ENCODE measurements at places on chromosomes 13 and 19.

DNA sequence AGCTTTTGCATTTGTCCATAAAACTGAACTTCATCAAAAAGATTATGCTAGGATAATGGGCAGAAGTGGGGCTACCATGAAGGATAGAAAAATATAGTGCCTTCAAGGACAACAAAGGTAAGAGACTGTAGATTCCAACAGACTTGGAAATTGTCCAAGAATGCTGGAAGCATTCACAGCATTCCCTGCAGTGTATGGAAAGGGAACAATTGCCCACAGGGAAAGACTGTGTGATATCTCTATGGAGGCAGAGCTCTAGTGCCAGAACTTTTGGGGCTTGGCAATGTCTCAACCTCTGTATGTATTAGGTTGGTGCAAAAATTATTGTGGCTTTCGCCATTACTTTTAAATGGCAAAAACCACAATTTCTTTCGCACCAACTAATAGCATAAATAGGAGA lies 1598.8 kb upstream of the MIR17HG start:
- DNase-seq = no peak

DNA sequence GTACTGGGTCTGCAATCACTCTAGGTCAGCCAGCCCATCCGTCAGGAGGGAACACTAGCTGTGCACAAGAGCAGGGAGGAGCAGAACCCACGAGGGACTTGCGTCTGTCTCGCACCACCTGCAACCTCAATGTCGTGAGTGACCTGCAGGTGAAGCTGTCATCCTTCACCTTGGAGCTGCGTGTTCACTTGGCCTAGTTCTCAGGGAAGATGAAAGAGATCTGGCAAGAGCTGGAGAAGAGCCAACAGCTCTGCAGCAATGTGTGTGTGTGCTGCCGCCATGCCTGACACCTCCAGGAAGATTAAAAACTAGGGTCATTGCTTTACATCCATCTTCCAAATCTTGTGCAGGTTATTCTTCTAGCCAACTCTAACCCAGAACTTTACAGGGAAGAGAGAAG lies 117.6 kb upstream of the MRI1 start:
- no peak for DNase-seq

DNA sequence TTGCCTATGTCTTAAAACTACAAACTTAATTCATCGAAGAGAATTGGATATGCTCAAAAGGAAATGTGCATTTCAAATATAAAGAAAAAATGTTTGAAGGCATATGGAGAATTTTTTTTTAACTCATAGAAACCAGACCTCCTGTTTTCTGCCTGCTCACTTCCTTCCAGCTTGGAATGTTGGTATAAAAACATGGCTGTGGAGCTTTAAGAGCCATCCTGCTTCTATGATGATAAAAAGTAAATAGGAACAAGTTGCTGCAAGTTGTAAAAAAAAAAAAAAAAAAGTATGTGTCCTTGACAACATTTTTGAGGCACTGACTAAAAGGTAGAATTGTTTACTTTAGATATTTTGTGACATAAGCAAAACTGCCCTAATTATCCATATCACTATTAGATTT lies 1230.7 kb downstream of the PCDH9 start:
- no peak for DNase-seq

GRCh38 chr13:113145911-113146598 lies 12.4 kb upstream of the PROZ start:
- no peak for DNase-seq

GRCh38 chr13:33312150-33312860 lies 26.8 kb upstream of the STARD13 start:
- no peak for DNase-seq

DNA sequence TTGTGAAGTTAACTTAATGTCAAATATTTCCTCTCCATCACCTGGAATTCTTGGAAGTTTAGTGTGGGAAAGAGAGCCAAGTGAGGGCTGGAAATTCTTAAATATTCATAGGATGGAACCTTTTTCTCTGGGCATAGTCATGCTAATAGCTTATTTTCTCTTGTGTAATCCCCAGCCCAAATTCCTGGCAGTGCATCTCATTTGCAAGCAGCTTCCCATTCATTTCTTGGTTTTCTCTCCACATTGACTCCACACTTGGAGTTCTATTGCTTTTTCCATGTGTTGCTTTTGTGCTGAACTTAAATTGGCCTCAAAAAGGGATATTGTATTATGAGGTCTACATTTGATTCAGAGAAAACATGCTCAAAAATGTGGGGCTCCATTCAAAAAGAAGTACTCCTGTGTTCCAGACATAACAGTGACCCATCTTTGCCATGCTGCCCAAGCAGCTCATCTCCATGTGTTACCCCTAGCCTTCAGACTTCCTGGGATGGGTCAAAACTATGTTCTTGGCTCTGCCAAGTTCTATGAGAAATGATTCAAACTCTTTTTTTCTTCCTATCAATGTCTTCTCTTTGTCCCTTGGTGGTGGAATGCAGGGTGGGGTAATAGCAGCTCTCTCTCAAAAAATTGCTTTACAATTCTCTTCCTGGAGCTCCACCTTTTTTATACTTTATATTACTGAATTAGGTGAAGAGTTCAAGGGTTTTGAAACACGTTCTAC lies 2471.5 kb downstream of the PCDH9 start:
- no peak for DNase-seq
